ENCODE measurements at places on chromosomes 7 and 10.

GRCh38 chr7:99631295-99632109 lies 14.8 kb downstream of the ZSCAN25 start:
- DNase-seq, result no peak

DNA sequence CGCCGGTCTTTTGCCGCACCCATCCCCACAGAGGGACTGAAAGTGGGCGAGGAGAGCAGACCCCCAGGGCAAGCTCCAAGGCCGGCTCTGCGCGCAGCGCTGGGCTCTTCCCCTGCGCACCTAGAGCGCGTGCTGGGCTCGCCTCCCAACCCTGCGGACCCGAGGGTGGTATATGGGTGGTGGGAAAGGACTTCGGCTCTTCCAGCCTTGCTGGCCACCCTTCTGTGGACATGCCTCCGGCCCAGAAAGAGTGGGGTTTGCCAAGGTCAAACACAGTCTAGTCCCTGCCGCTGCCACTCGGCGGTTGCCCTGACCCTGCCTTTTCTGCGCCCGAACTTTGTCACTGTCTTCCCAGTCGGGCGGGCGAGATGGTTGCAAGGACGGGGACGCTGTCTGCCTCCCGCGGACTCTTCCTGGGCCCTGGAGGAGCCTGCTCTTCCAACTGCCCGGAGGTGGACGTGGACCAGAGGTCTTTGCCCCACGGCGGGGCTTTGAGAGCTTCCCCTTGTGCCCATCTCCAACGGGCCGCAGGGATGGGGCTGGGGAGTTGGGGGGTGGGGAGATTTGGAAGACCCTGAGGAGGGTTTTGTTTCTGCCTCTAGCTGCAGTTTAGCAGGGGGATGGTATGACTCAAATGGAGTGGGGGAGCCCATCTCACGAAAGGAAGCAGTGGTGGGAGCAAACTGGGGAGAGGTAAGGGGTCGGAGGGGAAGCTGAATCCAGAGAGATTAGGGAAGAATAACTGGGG lies 1.5 kb downstream of the ADCY1 start:
- DNase-seq, result peak; percentile 71

DNA sequence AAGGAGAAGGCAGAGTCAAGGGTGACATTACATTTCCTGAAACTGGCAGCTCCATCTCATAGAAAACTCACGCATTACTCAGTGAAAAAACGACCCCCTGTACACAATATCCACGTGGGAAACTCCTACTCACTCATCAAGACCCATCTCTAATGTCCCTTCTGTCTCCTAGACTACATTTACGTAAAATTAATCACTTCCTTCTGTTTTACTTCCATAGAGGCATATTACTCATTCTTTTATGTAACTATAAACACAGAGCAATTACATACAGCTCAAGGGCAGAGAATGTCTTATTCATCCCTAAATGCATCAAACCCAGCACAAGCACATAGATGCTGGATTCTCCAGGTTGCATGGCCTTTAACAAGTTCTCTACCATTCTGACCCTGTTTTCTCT lies 281.8 kb downstream of the KCNMA1 start:
- DNase-seq, result no peak

GRCh38 chr7:99392046-99392445 lies 16.4 kb downstream of the PDAP1 start:
- no peak for DNase-seq

- DNase-seq, result no peak
Measured at GRCh38 chr10:3119796-3120459, 52.6 kb downstream of the PFKP start.

GRCh38 chr10:124484661-124485060 lies 23.0 kb downstream of the LHPP start:
- no peak for DNase-seq

GRCh38 chr7:78497728-78498427 lies 699.3 kb downstream of the PHTF2 start:
- no peak for DNase-seq

- DNase-seq, result no peak
Measured at GRCh38 chr7:91465595-91466061, 201.4 kb downstream of the FZD1 start.

DNA sequence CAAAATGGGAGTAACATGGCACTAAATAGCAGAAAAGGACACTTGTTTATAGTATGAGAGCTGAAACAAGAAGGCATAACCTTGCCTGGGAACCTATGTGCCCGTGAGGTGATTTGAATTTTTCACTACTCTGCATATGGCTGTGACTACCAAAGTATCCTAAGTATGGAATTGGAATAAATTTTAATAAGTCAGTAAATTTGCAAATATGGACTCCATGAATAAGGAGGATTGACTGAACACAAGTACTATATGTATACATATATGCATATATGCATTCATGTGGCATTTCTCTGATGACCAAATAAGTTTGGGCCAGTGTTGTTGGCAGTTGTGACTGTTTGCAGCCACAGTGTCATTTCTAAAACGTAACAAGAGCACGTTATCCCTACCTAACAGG lies 34.5 kb downstream of the PRR15 start:
- no peak for DNase-seq

DNA sequence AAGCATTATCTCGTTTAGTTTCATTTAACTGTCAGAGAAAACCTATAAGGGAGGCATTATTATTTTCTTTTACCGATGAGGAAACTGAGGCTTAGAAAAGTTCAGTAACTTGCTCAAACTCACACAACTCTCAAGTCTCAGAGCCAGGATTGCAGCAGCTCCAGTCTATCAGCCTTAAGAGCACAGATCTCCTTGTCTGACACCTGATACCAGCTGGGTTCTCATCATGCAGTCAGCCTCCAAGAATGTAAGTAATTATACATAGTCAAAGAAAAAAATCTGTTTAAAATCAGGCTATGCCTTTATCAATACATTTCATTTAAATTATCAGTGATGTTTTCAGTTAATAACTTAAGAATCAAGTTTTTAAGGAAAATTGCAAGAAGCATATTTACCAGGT lies 236.6 kb upstream of the TCF7L2 start:
- DNase-seq, result no peak

GRCh38 chr10:122286867-122287266 lies 15.8 kb downstream of the BTBD16 start:
- DNase-seq, result peak; percentile 82

- no peak for DNase-seq
Measured at GRCh38 chr7:84384417-84384816, 189.8 kb upstream of the SEMA3A start.

DNA sequence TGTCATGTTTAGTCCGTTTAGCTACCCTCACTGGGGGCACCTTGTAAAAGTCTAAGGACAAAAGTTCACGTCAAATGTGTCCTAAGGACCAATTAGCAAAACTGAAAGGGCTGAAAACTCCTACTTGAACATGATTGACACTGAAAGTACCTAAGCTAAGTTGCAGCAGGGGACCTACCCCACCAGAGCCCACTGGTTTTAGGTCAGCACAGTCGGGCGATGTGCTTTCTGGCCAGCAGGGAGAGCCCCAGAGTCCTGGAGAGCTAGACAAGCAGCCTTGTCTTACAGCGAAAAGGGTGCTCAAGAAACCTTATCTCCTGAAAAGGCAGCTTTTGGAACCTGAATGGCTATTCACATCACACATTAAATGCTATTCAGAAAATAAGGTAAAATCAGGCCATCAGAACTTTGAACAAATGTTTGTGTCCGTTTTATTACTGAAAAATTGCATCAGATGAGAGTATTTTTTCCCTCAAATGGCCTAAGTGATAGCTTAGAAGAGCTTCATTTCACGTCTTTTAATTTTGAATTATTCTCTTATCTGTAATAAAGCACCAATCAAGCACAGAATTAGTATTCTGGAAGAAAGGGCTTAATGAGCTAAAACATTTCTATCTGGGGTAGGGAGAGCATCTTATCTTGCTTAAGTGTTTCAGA lies 52.2 kb upstream of the MKI67 start:
- DNase-seq, result no peak

DNA sequence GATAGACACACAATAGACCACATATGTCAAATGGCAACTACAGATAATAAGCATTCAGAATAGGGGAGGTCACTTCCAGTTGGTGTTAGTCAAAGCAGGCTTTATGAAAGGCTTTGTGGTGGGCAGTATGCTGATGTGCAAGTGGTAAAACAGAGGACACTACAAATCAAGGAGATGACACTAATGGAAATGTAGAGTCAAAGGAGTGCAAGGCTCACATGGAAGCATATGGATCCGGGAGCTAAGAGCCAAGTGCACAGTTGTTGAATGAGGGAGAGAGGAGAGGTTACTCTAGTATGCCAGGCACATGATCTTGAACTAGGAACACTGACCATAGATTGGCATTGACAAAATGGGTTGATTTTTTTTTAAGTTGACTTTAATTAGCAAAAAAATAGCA lies 62.7 kb downstream of the GRM3 start:
- no peak for DNase-seq

GRCh38 chr7:53642361-53642760 lies 606.9 kb downstream of the POM121L12 start:
- DNase-seq, result no peak

Measured in cardiac septum (tissue), 1 donor.